ENCODE measurements at places on chromosomes 5 and 9. TPM values are rescaled to one million over a fixed set of nuclear protein-coding genes. Genes with fewer than 3 reads are reported as not detected.

Gene KCNN2
- not detected for polyA plus RNA-seq

Gene NDUFB6
- polyA plus RNA-seq = 7.4 TPM

Gene FOXD4L4
- polyA plus RNA-seq = 0.15 TPM

Gene IFNK
- not detected for polyA plus RNA-seq

DNA sequence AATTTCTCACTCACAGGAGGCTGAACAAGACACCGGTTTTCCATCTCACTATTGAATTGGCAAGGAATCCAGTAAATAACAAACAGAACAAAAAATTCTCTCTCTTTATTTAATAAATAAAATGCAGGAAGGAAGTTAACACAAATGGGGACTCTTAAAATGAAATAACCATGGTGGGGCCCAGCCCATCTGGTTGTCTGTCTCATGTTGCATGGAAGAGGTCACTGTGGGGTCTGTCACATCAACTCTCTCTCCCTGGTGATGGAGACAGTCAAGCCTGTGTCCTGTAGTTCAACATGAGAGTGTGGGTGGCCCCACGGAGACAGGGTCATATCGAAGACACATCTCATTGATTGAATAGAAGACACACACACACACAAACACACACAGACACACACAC, 297.7 kb downstream of the IRX2 start:
- no peak for DNase-seq

GRCh38 chr9:103014242-103014641, 19.1 kb downstream of the CYLC2 start:
- DNase-seq = no peak

DNA sequence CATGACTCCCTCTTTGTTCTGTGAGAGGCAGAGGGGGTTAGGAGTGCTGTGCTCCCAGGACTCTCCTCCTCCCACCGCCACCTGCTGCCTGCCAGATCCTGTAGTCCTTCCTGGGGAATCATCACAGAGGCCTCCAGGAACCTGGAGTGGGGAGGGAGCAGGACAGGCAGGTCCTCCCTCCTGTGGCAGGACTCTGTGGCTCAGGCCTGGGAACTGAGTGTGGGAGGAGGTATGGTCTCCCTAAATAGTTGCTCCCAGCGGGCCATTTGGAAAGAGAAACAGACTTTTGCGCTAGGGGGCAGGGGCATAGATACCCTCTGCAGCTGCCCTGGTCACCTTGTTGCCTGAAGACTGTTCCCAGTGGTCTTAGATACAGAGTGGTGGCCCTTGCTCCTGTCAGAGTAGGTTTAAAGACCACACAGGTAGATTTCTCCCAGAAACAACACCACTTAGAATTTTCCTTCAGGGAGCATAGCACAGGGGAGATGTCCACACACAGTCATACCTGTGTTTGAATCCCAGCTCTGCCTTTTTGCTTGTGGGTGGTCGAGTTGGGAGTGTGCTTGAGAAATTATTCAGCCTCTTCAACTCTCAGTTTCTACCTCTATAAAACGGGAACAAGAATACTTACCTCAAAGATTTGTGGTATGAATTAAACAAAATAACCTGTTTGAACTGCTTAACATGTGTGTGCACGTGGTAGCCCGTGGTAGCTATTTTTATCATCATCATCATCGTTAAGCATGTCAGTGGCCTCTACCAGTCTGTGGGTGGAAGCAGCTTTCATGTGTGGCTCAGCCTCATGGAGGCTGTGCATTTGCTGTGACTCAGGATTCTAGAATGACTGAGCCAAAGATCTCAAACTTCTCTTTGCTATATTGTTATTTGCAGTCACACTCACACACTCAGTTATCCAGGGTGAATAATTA, 55.8 kb downstream of the SLC22A5 start:
- DNase-seq = peak; percentile 91

DNA sequence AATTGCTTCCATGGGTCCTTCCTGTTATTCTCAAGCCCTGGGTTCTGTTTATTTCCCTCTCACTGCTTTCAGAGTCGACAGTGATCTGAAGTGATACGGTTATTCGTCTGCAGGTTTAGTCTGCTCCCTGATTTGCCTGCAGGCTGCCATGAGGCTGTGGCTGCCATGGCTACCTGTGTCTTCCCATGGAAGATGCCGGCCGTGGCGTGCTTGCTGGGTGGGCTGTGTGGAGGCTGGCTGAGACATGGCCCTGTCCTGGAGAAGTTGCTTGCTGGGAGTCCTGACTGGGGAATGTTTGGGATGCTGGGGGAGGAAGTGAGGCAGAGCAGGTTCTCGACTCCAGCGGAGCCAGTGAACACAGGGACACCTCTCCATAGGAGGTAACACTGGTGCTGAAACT, 104.1 kb upstream of the TBC1D2 start:
- no peak for DNase-seq

Data from B cell (primary cell).